SJSA1 (cell line): ENCODE measurements at places on chromosomes 11 and 22.

DNA sequence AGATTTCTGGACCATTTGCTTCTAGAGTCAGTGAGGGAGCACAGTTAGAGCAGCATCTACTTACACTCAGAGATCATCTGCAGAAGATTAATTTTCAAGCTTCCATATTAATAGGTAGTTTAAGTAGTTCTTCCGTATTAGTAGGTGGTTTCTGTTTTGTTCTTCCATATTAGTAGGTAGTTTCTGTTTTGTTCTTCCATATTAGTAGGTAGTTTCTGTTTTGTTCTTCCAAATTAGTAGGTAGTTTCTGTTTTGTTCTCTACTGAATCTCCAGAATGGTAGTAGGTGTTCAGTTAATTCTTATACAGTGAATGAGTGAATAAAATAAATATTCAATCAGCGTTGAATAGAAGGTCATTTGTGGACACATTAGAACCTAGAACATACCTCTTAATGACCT, 175.7 kb downstream of the TMEM135 start:
- DNase-seq = no peak

DNA sequence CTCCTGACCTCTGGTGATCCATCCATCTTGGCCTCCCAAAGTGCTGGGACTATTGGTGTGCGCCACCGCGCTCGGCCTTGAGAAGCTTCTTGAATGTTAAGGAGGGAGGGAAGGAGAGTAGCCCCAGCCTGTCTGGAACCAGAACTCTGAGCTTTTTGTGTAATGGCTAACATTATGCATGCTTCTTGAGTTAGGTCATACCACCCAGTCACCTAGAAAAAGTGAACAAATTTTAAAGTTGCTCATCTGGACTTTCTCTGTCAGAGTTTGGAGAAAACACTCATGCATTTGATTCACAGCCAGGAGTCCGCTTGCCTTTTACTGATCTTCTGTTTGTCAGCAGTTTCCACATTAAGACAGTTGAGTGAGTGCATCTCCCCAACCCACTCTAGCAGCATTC, 82.1 kb downstream of the PPP6R3 start:
- peak; percentile 80 for DNase-seq

DNA sequence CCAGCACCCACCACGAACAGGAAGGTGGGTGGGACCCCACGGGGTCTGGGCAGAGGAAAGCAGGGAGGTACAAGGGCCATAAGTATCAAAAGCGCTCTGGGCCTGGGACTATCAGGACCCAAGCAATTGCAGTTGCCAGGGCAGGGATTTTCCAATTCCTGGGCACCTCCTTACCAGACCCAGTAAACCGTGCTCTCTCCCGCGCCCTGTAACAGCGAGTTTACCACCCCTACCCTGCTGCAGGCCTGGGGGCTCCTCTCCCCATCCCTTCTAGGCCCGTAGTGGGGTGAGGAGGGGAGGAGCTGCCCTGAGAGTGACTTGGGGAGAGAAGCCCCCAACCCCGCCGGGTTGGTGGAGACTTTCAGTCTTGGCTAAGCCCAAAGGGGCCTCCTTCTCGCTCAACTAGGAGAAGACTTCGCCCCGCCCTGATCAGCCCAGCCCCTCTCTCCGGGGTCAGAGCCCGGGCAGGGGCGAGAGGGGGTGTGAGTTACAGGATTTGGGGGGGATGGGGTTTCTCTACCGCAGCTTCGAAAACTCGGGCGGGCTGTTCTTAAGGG, 5.4 kb downstream of the PAX6 start:
- no peak for DNase-seq

GRCh38 chr11:92050305-92050704, 174.3 kb upstream of the FAT3 start:
- no peak for DNase-seq

DNA sequence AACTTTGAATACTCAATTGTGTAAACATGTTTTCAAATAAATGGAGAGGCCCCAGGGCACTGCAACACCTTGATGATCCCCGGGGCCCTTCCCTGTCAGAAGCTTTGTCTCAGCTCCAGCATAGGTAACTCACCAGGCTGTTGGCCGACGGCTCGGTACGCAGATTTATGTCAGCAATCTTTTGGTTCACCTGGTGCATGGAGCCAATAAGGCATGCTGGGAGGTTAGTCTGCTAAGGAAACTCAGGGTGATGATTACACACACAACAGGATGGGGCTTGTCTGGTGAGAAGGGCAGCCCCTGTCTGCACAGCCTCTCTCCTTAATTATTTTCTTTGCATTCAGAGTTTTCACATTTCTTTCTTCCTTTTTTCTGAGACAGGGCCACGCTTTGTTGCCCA, 10.8 kb downstream of the FAM227A start:
- no peak for DNase-seq

DNA sequence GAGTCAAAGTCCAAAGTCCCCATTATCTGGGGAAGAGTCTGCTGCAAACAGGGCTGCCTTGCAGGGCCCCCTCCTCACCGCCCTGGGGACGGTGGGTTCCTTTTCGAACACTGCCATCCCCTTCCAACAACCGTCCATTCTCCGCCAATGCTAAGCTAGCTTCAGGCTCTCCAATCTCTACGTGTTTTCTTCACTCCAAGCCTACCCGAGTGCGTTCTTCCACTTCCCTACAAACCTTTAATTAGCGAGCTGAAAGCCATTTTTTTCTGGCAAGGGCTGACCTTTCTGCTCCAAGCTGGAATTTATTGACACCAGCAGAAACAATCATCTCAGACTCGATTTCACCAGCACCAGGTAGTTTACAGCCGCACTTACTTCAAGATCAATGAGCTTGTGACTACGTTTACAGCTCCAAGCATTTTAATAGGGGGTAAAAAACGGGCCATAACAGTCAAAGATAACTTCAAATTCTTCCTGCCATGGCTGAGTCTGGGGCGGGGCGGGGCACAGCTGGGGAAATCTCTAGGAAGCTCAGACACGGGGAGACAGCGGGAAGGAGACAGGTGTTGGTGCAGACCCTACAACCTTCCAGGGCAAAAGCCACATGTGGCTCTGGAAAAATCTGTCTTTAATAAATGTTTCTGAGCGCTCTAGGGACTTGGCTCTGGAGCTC, 82.2 kb downstream of the PHF21B start:
- no peak for DNase-seq

- DNase-seq = peak; percentile 35
Measured at GRCh38 chr11:57527056-57527631, 3.4 kb downstream of the TIMM10 start.

DNA sequence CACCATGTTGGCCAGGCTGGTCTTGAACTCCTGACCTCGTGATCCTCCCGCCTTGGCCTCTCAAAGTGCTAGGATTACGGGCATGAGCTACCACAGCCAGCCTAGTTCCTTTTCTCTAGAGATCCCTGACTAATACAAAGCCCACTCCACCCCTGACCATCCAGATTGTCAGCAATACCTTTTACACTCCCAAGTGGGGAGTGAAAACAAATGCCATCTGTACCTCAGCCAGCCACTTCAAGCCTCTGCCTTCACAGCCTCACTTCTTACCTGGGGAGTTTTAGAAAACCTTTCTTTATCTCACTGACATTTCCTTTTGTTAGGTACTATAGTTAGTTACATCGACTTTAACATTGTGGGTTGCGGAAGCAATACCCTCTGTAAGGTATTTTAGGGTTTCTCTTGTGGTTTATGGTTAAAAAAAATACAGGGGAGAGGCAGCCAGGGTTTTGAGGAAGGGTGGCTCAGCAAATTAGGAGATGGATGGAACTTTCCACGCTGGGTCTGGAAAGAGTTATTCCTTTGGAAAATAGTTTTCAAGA, 8.9 kb downstream of the TOM1 start:
- no peak for DNase-seq

GRCh38 chr11:45918331-45918941, 759 bp upstream of the PEX16 start:
- peak; percentile 81 for DNase-seq

DNA sequence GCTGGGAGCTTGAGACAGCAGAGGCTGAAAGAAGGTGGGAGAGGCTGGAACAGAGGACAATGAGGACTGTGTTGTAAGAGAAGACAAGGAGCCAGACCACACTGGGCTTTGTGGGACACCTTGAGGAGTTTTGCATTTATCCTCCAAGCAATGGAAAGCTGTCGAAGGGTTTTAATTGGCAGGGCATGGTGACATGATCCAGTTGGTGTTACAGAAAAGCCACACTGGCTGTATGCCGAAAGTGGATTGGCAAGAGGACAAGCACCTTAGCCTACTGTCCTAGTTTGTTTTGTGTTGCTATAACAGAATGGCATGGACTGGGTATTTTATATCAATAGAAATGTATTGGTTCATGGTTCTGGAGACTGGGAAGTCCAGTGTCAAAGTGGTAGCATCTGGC, 14.0 kb upstream of the APLNR start:
- no peak for DNase-seq
